ENCODE measurements at places on chromosomes 7 and 10. TPM values are rescaled to one million over a fixed set of nuclear protein-coding genes. Genes with fewer than 3 reads are reported as not detected.

The FFAR4 gene
- 0.78 TPM for polyA plus RNA-seq

The PGAM2 gene
- 141 TPM for polyA plus RNA-seq

The STK31 gene
- not detected for polyA plus RNA-seq

GRCh38 chr7:46191776-46192175 lies 270.7 kb upstream of the IGFBP3 start:
- DNase-seq = no peak

Measured in brain (organoid and tissue), 16 donors.